ENCODE measurements at places on chromosomes 2 and 18.

GRCh38 chr2:175630280-175631244, 371.5 kb downstream of the LNPK start:
- no peak for DNase-seq

DNA sequence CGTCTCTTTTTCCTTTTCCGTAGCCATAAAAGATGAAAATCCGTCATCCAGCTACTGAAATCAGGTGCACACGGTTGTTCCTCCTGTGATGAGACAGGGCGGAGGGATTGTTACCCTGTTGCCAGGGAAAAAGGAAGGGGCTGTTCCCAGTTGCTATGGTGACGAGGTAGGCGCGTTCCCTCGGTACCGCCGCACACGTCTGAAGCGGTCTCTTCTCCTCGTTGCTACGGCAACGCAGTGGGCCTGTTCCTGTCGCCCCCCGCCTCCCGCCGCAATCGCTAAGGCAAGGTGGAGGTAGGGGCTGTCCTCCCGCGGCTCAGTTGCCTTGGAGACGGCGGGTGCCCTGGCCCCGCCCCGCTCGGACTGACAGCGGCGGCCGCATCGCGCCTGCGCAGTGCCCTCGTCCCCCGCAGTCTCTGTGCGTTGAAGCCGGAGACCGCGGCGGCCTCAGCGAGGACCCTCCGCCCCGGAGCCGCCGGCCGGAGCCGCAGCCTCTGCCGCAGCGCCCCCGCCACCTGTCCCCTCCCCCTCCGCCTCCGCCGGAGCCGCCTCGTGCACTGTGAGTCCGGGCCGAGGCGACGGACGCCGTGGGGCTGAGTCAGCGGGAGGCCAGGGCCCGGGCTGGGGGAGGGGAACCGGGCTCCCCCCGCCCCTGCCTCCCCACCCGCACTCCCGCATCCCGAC, at the start of gene MAPRE3:
TSS of gene MAPRE3 (plus strand) at position 394 of the 684 bp plus-strand sequence. CDS start 51,582 bp downstream, outside the sequence.
- DNase-seq, result peak; percentile 77

- DNase-seq, result no peak
Measured at GRCh38 chr2:25936889-25937545, 45.3 kb downstream of the KIF3C start.

GRCh38 chr2:152682663-152683062, 34.6 kb downstream of the PRPF40A start:
- no peak for DNase-seq

GRCh38 chr2:145408980-145409379, 889.1 kb upstream of the ZEB2 start:
- DNase-seq, result no peak
